ENCODE measurements at places on chromosomes 6 and 20. TPM values are rescaled to one million over a fixed set of nuclear protein-coding genes. Genes with fewer than 3 reads are reported as not detected.

DNA sequence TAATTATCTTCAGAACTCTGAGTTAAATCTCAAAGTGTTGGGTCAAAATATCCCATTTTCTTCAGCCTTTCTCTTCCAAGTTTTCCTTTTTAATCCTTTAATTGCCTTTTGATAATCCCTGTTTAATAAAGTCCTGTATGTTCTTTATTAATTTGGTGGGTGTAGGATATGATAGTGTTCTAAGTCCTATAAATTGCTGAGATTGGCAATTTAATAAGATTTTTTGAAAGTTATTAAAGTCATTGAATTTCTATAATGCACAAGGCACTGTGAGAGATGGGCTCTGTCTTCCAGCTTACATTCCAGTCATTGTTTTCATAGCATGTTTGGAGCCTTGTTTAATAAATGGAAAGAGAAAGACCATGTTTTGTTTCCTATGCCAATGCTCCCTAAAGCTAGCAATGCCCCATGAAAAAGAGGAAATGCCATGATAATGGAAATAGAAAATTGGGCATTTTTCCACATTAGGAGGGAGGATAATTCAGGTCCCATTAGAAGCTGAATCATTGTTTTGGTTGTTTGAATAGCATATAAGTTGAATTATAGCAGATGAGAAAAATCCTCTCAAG, 404.8 kb downstream of the CD109 start:
- no peak for DNase-seq

GRCh38 chr6:155461556-155461955, 5.9 kb upstream of the NOX3 start:
- no peak for DNase-seq

GRCh38 chr6:152364866-152365265, 272.3 kb downstream of the SYNE1 start:
- no peak for DNase-seq

- no peak for DNase-seq
These were observed 275.4 kb downstream of the TAF4 start for GRCh38 chr20:61790116-61790827.

- DNase-seq = no peak
These were observed 39.0 kb upstream of the SLC32A1 start for GRCh38 chr20:38685271-38685670.

DNA sequence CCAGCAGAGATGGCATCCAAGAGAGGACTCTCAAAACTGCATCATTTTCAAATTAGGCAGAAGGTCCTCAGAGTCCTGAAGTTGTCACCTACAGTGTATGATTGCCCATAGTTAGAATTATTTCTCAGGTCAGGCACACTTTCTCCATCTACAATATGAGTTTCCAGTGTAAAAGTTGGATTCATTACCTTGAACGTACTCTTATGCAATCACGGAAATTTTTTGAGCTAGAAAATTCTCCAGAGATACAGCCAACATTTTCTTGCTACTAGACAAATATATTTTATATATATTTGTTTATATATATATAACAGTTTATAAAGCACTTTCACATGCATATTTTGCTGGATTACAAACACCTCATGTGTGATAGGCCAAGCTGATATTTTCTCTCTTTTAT, 29.4 kb upstream of the SERPINB1 start:
- no peak for DNase-seq

Gene MYT1
- total RNA-seq = 0.20 TPM

Gene HRH3
- total RNA-seq = not detected

DNA sequence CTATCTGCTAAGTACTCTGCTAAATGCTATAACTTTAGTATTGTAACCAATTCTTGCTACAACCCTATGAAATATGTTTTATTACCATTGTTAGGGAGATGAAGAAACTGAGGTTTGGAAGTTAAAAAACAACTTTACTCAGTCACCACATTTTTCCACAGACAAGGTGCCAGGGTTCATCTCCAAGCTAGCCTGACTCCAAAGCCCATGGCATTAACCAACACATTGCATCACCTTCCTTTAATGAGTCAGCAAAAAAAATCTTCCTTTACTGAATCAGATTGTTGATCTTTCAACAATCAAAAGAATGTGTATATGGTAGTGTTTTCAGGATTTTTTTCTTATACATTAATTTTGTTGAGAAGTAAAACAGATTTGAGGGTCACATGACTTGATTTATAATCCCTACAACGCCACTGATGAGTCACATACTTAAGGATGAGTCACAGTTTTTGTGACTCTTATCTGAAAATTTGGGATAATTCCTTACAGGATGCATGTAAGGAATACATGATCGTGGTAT, 41.5 kb downstream of the MAN1A1 start:
- no peak for DNase-seq
